ENCODE measurements at places on chromosomes 5 and 9. TPM values are rescaled to one million over a fixed set of nuclear protein-coding genes. Genes with fewer than 3 reads are reported as not detected.

DNA sequence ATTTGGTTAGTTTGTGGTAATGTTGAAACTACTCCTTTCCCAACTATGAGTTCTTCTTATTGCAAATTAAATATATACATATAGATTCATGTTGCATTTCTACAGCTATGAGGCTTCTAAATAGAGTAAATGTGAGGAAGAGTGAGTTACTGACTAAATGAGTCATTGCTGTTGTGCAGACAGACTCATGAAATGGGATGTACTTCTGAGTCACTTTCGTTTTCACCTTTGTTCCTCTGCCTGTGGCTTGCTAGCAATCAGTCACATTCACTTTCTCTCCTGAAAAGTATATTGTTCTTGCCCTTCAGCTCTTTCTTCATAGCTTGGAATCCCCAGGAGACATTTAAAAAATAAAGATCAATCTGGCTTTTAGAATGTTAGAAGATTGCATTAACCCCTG lies 295.5 kb upstream of the SMC2 start:
- DNase-seq = no peak

DNA sequence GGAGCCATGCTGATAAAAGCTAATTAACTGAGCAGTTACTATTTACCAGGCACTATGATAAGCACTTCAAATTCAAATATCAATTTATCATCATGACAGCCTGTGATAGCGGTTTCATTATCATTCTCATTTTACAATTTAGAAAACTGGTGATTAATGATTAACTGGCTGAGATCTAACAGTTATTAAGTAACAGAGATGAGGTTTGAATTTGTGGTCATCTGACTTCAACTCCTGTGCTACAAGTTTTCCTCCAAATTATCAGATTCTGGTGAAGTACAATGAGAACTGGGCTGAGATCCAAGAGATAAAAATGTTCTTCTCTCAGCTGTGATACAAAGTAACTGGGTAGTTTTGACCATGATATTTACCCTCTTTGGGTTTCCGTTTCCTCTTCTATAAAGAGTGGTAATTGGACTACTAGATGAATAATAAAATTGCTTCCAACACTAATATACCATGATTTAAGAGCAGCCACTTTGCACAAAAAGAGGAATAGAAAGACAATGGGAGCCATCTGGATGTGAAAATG lies 74.5 kb upstream of the CCNG1 start:
- DNase-seq = peak; percentile 24

GRCh38 chr5:78377056-78377717 lies 16.8 kb downstream of the SCAMP1 start:
- no peak for DNase-seq

GRCh38 chr9:95502248-95502647 lies 14.5 kb downstream of the PTCH1 start:
- no peak for DNase-seq

DNA sequence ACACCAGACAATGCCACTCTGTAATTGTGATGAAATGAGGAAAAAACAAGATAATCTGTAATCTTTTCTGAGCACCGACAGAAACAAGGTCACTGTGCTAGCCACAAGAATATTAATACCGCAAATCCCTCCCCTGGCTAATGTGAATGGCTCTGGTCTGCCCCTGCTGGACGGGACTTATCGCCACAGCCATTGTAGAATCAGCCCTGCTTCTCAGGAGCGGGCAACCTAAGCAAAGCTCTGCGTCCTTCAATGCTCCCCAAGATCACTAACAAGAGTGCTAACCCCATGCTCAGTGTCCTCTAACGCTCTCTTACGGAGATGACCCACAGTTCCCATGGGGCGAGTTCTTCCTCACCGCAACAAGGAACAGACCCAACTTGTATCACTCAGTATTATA lies 42.7 kb downstream of the OR2V1 start:
- no peak for DNase-seq

GRCh38 chr9:121593066-121593465 lies 58.4 kb upstream of the DAB2IP start:
- no peak for DNase-seq

- no peak for DNase-seq
These were observed 89.2 kb downstream of the ACER2 start for GRCh38 chr9:19498015-19498414.

GRCh38 chr5:62139741-62140140 lies 166.3 kb upstream of the KIF2A start:
- no peak for DNase-seq

DNA sequence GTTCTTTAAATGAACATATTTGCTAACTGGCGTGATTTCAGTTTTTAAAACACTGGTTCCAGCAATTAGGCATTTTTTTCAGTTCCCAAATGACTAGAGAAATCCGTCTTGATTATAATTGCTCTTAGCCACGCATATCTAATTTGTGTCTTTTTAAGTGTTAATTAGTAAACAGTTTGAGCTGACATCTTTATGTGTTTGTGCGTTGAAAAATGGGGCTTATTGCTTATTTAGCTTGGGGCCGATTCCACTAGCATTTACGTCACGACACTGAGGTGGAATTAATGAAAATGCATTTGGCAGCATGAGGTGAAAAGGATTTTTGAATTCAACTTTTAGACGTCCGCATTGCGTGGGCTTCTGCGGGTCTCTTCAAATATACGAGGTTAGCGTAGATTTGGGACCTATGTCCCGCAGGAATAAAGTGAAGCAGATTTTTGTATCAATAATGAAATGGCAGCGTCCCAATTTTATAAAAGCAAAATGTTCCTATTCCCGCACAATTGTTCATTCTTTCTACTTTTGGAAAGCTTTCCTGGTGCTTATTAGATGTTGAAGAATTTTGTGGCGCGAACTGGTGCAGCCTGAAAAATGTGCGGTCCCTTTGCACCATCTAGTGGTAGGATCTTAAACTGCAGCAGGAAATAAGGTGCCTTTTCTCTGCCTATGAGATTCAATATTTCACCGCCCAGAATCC lies 122.7 kb upstream of the LMX1B start:
- peak; percentile 90 for DNase-seq

LRRC14B gene
- polyA plus RNA-seq = not detected

DNA sequence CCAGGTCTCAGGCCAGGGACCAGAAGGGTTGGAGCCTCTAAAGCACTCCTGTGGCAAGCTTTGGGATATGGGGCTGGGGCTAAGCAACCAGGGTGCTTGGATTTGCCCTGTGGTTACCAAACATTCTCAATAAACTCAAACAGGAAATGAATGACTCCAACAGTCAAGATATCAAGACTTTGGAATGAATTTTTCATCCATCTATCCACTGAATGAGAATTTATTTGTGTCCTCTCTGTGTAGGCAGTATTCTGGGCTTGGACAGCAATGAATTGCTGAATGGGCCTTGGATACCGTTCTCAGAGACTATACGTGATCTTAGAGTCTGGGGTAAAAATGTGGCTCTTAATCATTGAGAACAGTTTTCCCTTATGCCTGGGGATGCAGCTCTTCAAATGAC lies 212.5 kb downstream of the DAB2IP start:
- DNase-seq = no peak

GRM6 gene
- polyA plus RNA-seq = not detected

- no peak for DNase-seq
These were observed 86.8 kb upstream of the MEGF10 start for GRCh38 chr5:127203818-127204217.

DNA sequence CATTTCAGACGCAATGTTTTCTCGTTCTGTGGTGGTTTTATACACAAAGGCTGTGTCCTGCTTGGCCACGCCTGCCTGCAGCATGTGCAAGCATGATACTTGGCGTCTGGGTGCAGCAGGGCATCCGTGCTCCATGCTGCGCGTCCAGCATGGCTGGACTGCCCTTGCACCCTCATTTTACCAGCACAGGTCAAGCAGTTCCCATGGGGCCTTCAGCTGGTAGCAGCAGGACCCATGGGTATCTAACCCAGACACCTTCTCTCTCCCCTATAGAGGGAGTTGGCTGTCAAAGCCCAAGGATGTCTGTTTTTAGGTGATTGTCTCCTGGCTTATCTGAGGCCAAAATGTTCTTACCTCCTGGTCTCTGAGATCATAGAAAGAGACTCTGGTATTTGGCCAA lies 158.3 kb upstream of the PITX1 start:
- no peak for DNase-seq

DNA sequence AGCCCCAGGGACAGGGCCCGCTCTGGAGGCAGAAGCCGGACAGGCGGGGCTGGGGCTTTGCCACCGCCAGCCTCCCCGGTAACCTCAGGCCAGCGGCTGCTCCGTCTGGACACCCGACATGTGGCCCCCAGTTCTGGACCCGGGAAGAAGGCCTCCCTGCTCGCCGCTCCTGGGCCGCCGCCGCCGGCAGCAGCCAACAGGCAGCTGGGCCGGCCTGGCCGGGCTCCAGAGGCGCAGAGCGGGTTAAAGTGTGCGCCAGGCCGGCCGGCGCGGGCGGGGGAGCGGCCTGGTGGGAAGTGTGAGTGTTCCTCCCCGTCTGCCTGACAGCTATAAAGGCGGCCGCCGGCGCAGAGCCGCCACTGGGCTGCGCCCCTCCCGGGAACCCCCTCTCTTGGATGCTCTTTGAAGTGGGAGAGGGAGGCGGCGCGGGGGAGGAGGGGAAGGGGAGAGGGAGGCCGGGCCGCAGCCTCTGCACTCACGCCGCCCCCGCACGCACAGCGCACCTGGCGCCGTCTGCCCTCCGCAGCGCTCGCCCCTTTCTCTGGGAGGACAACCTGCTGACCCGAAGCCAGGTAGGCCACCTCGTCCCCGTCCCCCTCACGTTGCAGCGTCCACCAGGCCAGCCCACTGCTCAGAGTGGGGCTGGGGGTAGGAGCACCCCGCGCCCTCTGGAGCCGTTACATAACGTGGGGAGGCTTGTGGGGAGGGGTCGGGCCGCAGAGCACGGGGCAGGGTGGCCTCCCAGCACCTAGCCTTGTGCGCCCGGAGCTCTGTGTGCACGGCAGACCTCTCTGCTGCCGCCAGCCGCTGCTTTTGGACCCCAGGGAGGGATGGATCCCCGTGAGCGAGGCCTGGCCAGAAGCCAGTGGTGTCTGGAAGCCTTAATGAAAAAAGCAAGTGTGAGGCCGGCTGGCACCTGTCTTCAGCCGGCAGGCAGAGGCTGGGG lies at the start of gene ADAMTSL2:
Gene ADAMTSL2, plus strand, starts transcription at position 359 of the 946 bp plus-strand sequence. CDS start 2,009 bp downstream, outside the sequence.
- peak; percentile 73 for DNase-seq

- no peak for DNase-seq
These were observed 7.9 kb downstream of the NDOR1 start for GRCh38 chr9:137213160-137214060.

DNA sequence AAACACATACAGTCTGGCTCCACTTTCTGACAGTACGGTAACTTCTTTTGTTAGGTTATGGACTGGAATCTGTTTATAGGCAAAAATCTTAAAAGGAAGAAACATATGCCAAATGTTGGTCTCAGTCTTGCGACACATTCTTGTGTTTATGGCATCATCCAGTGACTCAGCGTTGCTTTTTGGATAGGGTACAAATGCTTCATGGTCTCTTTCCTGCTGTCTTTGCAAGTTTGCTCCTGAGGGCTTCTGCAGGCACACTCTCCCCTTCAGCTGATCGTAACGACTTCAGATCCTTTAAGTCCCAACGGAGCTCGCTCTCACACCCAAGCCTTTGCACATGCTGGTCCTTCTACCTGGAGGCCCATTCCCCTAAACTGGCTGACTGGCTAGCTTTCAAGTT lies 23.6 kb upstream of the TNFSF8 start:
- peak; percentile 31 for DNase-seq

GRCh38 chr9:27584931-27585330 lies 11.7 kb upstream of the C9orf72 start:
- no peak for DNase-seq

DNA sequence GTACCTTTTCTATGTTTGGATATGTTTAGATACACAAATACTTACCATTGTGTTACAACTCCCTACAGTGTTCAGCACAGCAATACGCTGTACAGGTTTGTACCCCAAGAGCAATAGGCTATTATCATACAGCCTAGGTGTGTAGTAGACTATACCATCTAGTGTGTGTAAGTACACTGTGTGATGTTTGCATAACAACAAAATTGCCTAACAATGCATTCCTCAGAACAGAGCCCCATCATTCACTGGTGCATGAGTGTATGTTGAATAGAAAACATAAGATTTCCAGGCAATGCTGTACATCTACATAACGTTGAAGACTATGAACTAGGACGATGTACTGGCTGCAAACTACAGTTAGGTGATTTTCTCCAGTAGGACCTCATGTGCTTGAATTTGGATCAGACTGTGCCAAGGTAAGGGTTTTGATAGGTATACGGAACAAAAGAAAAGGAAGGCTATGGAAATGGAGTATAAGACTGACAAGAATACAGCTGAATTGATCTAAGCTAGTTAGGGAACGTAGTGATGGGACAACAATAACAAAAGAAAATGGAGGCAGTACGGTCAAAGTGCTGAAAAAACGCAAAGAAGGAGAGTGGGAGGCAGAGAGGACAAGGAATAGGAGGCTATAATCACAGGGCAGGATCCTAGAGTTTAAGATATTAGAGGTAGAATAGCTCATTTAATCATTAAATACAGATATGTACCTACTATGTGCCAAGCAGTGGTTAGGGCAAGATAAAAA lies 46.9 kb downstream of the FNIP1 start:
- DNase-seq = no peak

ZNF346 gene
- polyA plus RNA-seq = 5.0 TPM

GRCh38 chr5:61621202-61621650 lies 289.2 kb downstream of the ZSWIM6 start:
- DNase-seq = no peak

ZCCHC7 gene
- polyA plus RNA-seq = 10.9 TPM

VCAN gene
- 4.7 TPM for polyA plus RNA-seq

DNA sequence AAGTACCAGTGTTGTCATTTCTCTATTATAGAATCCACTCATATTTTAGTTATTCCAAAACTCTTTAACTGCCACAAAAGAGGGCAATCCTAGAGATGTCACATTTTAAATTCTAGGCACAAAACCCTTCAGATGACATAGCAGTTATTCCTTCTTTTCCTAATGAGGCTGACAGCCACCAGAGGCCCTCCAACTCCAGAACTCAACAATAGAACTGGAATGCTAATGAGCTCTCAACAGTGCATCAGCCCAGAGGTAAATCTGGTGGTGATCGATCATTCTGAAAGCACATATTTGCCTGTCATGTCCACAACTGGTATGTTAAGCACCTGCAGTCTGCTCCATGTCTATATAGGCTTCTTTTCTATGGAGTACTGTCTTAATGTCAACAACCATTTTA lies 40.2 kb upstream of the RAB3C start:
- DNase-seq = no peak

GRCh38 chr9:6557883-6558616 lies 87.5 kb downstream of the GLDC start:
- DNase-seq = no peak

ACOT12 gene
- not detected for polyA plus RNA-seq

DNA sequence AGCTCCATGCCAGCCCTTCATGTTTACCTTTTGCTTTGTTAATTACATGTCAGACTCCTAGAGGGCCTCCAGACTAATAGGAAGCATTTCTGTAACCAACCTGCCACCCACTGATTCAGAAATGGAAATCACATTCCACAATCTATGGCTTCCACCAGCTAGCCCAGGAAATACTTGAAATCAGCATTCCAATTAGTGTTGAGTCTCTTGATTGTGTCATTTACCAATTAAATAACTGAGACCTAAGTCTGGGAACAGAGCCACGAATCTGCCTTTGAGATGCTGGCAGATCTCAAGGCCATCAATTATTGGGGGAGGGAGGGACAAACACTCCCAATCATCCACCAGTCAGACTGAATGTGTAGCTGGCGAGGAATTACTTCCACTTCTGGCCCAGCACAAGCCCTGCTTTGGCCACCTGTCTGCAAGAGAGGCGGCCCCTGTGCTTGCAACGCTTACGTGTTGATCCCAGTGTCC lies 27.4 kb upstream of the SAP30L start:
- no peak for DNase-seq
